Spleen (tissue), 13 donors: ENCODE measurements at places on chromosomes 12 and 14. TPM values are rescaled to one million over a fixed set of nuclear protein-coding genes. Genes with fewer than 3 reads are reported as not detected.

- no peak overlapping the region for H3K27ac ChIP-seq
- no peak for DNase-seq
- no peaks in the 10 kb centered on the region for H3K27me3 ChIP-seq
- peaks cover 15% of the 10 kb centered on the region for H3K4me1 ChIP-seq
- no peak overlapping the region for H3K4me3 ChIP-seq
- no peaks in the 10 kb centered on the region for H3K36me3 ChIP-seq
Observed at GRCh38 chr14:103155826-103156394, 32.6 kb downstream of the TNFAIP2 start.

- H3K27me3 ChIP-seq: peaks cover 4% of the 10 kb centered on the region
- H3K4me3 ChIP-seq: no peak overlapping the region
- H3K36me3 ChIP-seq: no peaks in the 10 kb centered on the region
- no peaks in the 10 kb centered on the region for H3K4me1 ChIP-seq
- H3K27ac ChIP-seq: no peak overlapping the region
Observed at GRCh38 chr12:107127482-107128430, 34.4 kb upstream of the CRY1 start.

DNA sequence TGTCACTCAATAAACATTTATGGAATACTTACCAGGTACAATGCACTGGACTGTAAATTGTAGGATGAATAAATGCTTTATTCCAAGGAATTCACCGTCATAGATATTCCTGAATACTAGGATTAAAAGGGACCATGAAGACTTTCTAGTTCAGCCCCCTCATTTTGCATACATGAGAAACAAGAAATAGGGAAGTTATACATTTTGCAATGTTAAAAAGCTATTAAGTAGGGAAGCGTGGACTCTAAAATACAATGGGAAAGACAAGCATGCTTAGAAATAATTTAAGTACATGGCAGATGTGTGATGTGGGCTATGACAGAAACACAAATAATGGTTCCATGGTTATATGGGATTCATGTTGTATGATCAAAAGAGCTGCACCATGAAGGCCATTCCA, 89.4 kb upstream of the SYT10 start:
- H3K27me3 ChIP-seq: no peaks in the 10 kb centered on the region
- DNase-seq: no peak
- H3K4me1 ChIP-seq: no peaks in the 10 kb centered on the region
- H3K4me3 ChIP-seq: no peak overlapping the region

DNA sequence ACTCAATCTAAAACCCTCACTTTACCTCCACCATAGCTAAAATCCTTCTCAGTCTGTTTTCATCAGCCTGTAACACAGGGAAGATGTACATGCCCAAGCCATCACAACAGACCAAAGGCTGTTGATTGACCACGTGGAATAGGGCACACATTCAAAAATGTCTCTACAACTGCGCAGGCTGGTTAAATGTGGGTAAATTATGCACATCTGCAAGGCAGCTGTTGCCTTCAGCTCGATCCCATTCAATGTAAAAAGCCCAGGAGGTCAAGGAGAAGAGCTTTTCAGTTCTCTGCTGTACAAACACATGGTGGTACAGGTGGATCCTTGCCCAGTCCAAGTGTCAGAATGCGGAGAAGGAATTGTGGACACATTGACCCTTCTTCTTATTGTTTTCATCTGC, 354.0 kb downstream of the FLRT2 start:
- H3K4me1 ChIP-seq: no peaks in the 10 kb centered on the region
- no peak overlapping the region for H3K27ac ChIP-seq
- DNase-seq: no peak
- no peak overlapping the region for H3K4me3 ChIP-seq

Gene KLHL33
- 0.47 TPM for total RNA-seq

GRCh38 chr12:128339126-128339520, 72.2 kb downstream of the TMEM132C start:
- no peak overlapping the region for H3K27ac ChIP-seq
- DNase-seq: no peak
- H3K4me3 ChIP-seq: no peak overlapping the region
- H3K27me3 ChIP-seq: no peaks in the 10 kb centered on the region

DNA sequence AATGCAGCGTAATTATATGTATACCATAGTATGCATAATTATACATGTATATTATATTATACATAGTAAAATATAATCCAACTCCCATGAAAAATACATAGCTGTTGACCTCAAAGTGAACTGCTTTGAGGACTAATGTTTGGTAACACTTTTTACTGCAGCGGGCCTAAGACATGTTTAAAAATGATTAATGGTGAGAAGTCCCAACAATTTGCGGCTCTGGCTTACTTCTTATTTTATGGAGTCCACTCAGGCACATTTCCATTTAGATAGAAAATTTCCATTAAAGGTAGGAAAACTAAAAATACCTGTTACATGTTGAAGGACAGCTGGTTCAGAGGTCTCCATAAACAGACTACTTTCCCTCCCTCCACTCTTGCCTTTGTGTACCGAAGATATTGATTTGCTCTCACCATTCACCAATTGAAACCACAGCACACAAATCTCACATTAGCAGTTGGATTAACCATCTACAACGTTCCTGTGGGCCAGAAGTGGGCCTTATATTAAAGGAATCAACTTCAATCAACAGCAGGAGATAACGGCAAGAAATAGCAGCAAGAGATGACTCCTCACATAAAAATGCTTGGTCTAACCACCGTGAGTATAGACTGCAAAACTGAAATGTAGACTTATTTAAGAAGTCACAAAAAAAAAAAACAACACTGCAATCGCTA, 14.1 kb upstream of the NT5DC3 start:
- DNase-seq: no peak
- H3K4me3 ChIP-seq: no peak overlapping the region
- no peaks in the 10 kb centered on the region for H3K4me1 ChIP-seq
- H3K36me3 ChIP-seq: no peaks in the 10 kb centered on the region
- no peak overlapping the region for H3K27ac ChIP-seq

Gene NR1H4
- 0.30 TPM for total RNA-seq

DNA sequence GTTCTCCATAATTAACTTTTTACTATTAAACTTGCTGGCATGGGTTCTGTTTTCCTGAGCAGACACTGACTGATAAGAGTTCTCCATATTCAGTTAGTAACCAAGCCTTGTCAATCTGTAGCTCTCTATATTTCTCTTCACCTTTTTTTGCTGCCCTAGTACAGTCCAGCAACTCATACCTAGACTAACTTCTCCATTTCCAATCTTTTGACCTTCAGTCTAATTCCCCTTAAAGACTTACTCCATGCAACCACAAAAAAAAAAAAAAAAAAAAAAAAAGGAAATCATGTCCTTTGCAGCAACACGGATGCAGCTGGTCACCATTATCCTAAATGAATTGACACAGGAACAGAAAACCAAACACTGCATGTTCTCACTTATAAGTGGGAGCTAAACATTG, 125.7 kb upstream of the KRAS start:
- no peaks in the 10 kb centered on the region for H3K4me1 ChIP-seq
- no peak overlapping the region for H3K27ac ChIP-seq
- H3K36me3 ChIP-seq: no peaks in the 10 kb centered on the region
- no peaks in the 10 kb centered on the region for H3K27me3 ChIP-seq
- no peak for DNase-seq
- H3K4me3 ChIP-seq: no peak overlapping the region

- DNase-seq: no peak
- H3K4me1 ChIP-seq: no peaks in the 10 kb centered on the region
- no peaks in the 10 kb centered on the region for H3K27me3 ChIP-seq
- H3K27ac ChIP-seq: no peak overlapping the region
- H3K4me3 ChIP-seq: no peak overlapping the region
Observed at GRCh38 chr12:80867941-80868340, 69.8 kb downstream of the LIN7A start.

Gene PROX2
- 0.43 TPM for total RNA-seq

Gene CRY1
- 32.3 TPM for total RNA-seq

- no peak overlapping the region for H3K27ac ChIP-seq
- no peak overlapping the region for H3K4me3 ChIP-seq
- no peaks in the 10 kb centered on the region for H3K27me3 ChIP-seq
- no peak for DNase-seq
Observed at GRCh38 chr12:71432936-71433335, 6.7 kb upstream of the LGR5 start.

Gene C1S
- 312 TPM for total RNA-seq

Gene KCNK13
- 1.0 TPM for total RNA-seq

- H3K27me3 ChIP-seq: no peaks in the 10 kb centered on the region
- no peak overlapping the region for H3K4me3 ChIP-seq
Observed at GRCh38 chr14:93268406-93268805, 61.4 kb downstream of the UBR7 start.

GRCh38 chr12:12704593-12705230, 8.7 kb upstream of the GPR19 start:
- H3K36me3 ChIP-seq: no peaks in the 10 kb centered on the region
- no peak overlapping the region for H3K4me3 ChIP-seq
- no peak overlapping the region for H3K27ac ChIP-seq
- peaks cover 13% of the 10 kb centered on the region for H3K4me1 ChIP-seq

DNA sequence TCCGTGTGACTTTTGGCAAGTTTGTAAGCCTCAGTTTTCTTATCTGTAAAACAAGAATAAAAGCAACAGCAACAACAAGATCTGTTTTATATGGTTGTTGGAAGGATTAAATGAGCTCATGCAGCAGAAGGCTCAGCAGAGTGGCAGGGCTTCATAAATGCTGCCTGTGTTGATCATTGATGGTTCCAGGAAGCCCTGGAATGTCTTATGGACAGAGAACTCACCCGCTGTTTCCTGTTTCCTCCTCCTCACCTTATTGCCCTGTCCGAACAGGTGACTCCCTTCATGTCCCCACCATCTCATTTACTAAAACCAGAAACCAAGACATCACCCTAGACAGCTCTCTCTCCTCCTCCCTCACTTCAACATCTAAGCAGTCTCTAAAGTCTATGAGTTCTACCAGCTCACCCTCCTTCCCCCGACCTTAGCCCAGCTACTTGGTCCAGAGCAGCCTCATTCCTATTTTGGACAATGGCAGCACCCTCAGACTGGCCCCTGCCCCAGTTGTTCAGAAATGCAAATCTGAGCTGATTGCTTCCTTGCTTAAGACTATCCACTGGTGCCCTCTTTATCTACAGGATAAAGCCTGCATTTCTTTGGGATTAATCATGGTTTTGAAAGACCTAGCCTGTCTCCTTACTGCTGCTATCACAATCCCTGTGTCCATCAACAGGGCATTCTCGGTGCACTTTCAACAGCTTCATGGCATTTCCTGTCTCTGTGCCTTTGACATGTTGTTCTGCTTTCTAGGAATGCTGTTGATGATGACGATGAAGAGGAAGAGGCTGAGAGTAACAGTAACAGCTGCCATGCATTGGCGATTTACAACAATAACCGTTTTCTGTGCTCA, 21.4 kb upstream of the GSG1 start:
- no peak for DNase-seq
- no peaks in the 10 kb centered on the region for H3K36me3 ChIP-seq
- no peak overlapping the region for H3K27ac ChIP-seq
- no peaks in the 10 kb centered on the region for H3K27me3 ChIP-seq
